Activated CD4-positive, alpha-beta T cell treated with anti-CD3 and anti-CD28 coated beads, Interleukin-2, amount 50 U/mL, for 24 hours (primary cell): ENCODE measurements at places on chromosomes 7 and 10.

DNA sequence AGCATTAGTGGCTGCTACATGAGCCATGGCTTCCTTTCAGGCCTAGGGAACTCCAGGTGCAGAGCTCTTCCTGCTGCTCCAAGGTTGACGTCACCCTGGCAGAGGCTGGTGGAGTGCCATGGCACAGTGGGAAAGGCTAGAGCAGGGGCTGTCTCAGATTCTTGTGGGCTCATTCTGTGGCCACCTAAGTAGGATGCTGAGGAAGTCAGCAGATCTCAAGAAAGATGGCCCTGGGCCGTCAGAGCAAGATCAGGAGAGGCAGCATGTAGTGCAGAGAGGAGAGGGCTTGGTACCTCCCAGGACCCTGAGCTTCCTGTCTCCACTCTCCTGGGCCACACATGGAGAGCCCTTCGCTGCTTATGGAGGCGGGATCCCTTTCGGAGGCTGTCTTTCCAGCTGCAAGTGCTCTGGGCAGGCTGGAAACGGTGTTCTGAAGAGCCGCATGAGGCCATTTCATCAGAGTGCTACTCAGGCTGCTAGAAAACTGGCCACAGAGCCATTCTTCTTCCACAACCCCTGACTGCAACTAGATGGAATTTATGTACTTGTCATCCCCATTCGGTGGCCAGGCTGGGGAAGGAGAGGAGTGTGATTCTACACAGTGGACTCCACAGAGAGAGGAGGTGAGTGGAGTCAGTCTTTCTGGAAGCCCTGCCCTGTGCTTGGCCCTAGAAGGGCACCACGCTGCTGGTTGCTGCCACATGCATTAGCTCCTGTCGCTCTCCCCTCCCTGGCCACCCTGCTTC lies 304.2 kb downstream of the RPS24 start:
- no peak for DNase-seq

DNA sequence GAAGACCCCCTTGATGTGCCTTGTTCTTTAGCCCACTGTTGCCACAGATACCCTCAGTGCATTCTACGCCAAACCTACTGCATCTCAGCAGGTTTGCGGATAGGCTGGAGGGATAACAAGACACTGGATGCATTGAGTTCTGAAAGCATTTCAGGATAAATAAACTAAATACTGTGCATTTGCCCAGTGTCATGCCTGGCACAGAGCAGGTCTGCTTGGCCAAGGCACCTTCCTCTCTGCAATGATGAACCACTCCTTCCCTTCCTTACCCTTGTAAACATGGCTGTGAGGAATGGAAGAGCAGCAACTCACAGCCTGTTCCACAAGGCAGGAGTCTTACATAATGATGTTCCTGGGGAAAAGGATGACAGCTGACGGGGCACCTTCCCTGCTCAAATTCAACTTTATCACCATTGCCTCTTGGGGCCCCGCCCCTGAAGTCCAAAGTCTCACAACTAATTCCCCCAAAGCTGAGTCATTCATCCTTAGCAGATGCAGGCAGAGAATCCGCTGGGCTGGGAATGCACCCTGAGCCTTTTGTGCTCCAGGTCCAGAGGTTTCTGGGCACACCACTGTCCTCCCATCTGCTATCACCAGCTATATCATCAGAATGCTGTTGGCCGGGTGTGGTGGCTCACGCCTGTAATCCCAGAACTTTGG lies 11.6 kb downstream of the DDX56 start:
- no peak for DNase-seq

- no peak for DNase-seq
Observed at GRCh38 chr7:4274286-4274685, 407.8 kb upstream of the FOXK1 start.

- DNase-seq: no peak
Observed at GRCh38 chr7:157627033-157627432, 290.2 kb downstream of the DNAJB6 start.

DNA sequence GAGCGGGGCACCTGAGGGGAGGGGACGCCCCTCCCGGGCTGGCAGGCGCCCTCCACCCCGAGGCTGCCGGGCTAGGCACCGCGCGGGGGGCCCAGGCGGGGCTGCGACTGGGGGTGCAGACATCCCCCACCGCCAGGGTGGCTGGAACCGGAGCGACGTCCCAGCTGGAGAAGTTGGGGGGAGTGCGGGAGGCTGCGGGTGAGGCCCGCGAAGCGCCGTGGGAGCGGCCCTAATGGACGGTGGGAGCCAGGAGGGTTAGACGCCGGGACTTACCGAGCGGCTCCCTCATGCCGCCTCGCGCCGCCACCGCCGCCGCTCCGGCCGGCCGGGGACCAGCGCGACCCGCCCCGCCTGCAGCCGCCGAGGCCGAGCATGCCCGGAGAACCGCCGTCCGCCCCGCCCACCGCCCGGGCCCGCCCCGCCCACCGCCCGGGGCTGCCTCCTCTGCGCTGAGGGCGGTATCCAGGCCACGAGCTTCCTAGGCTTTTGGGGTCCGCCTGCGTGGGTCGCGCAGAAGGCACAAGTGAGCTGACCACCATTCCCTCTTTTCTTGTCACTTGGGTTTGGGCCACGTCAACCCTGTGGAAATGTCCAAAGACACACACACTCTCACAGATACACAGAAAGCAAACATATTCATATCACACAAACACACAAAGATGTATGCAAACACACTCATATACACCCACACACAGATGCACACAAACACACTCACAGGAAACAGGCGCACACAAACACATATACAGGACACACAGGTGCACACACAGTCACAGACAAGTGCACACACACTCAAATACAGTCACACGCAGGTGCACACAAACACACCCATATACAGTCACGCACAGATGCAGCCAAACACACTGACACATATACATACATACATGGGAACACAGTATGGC lies at the start of gene JCAD:
Gene JCAD (minus strand): TSS at position 378 of the 899 bp plus-strand sequence. CDS start 11,774 bp downstream, outside the sequence.
- DNase-seq: peak; percentile 17

DNA sequence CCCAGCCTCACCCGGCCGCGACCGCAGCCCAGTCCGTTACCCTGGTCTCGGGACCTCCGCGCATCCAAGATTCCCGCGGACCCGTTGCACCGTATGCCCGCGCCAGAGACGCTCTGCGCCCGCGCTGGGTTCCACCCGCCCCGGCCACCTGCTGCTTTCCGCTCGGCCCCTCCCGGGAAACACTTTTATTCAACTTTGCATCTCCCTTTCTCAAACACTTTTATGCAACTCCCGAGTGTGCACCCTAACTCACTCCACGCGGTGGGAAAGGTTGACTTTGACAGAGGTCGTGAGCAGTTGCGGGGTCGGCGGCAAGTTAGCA lies at the start of gene ODAD2:
Gene ODAD2 (minus strand): TSS at position 126 of the 322 bp plus-strand sequence. CDS start 3,937 bp downstream, outside the sequence.
- DNase-seq: no peak

DNA sequence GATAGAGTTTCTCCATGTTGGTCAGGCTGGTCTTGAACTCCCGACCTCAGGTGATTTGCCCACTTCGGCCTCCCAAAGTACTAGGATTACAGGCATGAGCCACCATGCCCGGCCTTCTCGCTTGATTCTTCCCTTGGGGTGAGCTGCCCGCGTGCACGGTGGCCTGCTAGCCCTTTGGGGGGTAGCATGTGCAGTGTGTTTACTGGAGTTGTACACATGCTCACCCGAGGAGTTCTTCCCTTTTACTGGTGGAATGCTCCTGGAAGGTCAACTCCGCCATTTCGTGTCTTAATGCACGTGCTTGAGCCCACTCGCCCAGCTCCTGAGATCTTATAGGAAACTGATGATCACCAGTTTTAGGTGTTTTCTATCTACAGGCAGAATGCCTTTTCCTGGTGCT lies 17.0 kb upstream of the ADAMTS14 start:
- DNase-seq: no peak

- DNase-seq: peak; percentile 13
Observed at GRCh38 chr7:111735661-111736551, 173.6 kb upstream of the IMMP2L start.

DNA sequence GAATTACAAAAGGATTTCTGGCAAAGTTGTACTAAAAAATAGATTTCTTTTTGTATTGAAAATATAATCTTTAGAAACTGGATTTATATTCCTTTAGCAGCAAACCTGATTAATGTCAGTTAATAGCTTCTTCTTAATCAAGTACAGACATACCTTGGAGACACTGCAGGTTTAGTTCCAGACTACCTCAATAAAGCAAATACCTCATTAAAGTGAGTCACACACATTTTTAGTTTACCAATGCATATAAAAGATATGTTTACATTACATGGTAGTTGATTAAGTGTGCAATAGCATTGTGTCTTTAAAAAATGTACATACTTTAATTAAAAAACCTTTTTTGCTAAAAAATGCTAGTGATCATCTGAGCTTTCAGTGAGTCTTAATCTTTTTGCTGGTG lies 215.0 kb downstream of the BICC1 start:
- no peak for DNase-seq

- no peak for DNase-seq
Observed at GRCh38 chr10:74862625-74863024, 36.2 kb downstream of the KAT6B start.

DNA sequence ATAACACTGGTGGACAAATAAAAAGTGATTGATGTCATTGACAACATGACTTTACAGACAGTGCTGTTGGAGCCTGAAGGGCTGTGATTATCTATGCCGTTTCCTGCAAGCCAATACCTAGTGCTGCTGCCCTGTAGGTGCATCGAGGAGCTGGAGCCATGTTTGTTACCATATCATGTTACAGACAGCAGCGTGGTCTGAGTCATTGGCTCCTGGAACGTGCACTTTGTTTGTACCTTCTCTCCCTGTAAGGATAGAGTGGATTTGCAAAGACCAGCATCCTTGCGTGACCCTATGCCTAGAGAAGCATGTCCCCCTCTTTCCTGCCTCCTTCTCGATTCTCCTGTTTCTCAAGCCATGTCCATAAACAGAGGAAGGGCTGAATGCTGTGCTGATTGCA lies 597.2 kb downstream of the TYW1 start:
- no peak for DNase-seq

- no peak for DNase-seq
Observed at GRCh38 chr7:101664436-101664835, 35.3 kb upstream of the MYL10 start.

DNA sequence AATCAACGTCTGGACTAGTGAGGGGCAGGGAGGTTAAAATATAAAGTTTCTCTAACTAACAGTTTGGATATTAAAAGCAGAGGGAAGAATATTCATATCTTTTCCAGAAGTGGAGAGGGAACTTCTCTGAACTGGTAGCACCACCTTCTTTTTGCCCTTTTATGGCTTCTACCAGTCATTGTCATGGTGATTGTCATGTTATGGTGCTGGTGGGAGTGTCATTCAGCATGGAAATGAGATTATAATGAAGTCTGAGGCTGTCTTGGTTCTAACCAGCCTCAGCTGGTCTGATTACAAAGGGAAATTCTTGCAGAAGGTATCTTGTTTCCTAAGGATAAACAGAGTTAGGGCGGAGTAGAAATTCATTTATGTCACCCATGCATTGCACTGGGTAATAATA lies 523.8 kb downstream of the ZWINT start:
- DNase-seq: no peak

DNA sequence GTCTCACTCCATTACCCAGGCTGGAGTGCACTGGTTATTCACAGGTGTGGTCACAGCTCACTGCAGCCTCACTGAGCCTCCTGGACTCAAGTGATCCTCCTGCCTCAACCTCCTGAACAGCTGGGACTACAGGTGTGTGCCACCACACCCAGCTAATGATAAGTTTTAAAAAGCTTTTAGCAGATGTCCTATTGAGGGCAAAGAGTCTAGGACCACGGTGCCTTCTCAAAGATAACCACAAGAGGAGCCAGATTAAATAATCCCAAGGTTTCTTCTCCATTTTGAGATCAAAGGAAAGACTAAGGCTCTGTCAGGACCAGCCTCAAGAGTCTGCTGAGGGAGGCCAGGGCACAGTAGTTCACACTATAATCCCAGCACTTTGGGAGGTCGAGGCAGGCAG lies 4.7 kb downstream of the ATP5MF start:
- no peak for DNase-seq

- DNase-seq: no peak
Observed at GRCh38 chr7:85612514-85612913, 425.7 kb upstream of the SEMA3D start.

DNA sequence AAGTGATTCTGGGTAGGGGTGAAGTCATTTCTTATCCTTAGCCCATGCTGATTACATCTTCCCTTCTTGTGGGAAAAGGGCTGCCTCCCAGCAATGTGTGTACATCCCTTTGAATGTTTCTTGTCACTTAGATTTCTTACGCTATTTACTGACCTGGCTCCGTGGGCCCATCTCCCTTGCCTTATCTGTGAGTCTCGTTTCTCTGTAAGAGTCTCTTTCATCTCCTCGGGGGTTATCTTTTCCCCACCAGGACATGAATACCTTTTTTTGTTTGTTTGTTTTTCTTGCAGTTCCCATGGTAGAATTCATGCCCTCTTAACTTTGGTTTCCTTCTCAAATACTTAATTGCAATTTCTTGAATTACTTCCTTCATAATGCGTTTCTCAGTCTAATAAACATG lies 107.7 kb downstream of the BAMBI start:
- no peak for DNase-seq

DNA sequence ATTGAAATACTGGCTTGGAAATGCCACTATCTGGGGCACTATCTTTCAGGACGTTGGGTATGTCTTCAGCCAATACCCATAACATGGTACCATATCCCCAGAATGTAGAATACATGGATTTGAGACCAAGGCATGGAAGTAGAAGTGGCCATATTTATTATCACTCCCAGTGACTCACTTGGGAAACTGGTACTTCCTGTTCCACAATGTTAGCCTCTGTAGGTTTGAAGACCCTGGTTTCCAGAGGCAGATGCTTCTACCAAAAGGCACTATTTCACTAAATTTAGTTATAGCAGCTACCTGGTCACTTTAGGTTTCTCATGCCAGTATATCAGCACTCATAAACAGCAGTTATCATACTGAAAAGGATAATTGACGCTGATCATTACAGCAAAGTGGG lies 184.2 kb downstream of the CCDC71L start:
- DNase-seq: no peak

DNA sequence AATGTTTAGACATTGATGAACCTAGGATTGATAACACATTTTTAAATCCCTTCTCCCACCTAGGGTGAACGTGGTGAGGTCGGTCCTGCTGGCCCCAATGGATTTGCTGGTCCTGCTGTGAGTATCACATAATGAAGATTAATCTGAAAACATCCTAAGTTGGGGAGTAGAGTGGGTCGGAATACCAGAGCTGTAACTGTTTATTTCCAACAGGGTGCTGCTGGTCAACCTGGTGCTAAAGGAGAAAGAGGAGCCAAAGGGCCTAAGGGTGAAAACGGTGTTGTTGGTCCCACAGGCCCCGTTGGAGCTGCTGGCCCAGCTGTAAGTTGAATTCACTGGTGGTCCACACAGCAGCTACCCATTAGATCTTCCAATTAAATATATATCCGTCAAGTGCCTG lies 25.6 kb downstream of the COL1A2 start:
- no peak for DNase-seq
